Myocyte (in vitro differentiated cells): ENCODE measurements at places on chromosomes 16 and 17.

- no peak for DNase-seq
Measured at GRCh38 chr16:79750311-79750710, 149.8 kb upstream of the MAF start.

GRCh38 chr17:66537502-66537901 is 235.1 kb downstream of the PRKCA start:
- DNase-seq, result no peak

DNA sequence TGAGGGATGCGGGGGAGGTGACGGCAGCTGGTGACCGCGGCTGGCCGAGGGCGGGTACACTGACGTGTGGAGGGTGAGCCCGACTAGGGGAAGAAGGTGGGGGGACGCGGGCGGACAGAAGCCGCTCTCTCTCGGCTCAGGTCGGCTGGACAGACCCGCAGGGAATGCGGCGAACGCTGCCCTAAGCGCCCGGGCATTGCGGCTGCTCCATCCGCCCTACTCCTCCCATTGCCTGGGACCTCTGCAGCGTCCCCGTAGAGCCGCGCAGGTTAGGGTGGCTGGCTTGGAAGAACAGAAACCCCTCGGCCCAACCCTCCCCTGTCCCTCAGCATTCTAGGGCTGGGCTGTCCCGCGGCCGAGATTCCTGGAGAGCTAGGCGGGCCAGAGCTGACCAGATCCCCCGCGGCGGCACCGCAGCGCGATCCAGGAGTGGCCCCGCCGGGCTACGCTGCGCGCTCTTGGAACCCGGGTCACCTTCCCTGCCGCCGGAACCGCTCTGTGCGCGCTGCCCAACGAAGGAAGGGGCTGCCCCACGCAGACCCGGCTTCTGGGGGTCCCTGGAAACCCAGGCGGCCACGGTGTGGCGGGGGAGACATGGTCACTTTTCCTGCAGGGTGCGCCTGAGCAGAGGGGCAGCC is 3.0 kb downstream of the DLX4 start:
- DNase-seq, result peak; percentile 33

- peak; percentile 44 for DNase-seq
Measured at GRCh38 chr17:32927724-32928585, at the start of gene TMEM98. Gene TMEM98, plus strand, starts transcription at chr17:32928153. Its CDS starts 3,376 bp downstream, at chr17:32931529.

DNA sequence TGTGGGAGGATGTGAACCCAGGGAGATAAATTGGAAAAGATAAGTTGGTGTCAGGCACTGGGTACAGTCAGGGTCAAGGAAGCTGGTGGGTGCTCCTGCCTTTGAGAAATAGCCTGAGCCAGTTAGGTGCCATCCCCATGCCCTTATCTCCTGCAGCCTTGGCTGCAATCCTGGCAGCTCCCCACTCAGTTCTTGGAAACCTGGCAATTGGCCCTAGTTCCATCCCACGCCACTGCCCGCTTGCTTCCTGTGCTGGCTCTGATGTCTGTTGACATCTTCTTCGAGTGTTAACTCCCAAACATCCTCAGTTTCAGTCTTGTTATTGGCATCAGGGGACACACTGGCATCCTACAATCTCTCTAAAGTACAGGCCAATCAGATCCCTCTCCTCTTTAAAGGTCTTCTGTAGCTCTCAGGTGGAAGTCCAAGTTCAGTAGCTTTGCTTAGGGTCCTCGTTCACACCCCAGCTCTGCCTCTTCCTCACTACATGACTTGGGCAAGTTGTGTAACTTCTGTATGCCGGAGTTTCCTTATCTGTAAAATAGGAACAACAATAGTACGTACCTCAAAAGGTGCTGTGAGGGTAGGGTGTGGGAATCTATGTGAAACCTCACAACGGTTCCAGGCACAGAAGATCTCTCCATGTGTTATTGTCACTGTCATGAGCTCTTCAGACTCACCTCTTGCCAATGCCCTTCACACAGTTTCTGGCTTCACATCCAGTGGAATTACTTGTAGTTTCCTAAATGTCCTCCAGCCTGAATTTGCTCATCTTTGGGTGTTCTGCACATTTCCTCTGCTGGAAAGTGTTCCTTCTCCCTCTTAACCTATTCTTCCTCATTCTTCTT is 13.5 kb upstream of the PRKAR1A start:
- no peak for DNase-seq

- no peak for DNase-seq
Measured at GRCh38 chr16:1021553-1022160, 40.1 kb downstream of the SOX8 start.

DNA sequence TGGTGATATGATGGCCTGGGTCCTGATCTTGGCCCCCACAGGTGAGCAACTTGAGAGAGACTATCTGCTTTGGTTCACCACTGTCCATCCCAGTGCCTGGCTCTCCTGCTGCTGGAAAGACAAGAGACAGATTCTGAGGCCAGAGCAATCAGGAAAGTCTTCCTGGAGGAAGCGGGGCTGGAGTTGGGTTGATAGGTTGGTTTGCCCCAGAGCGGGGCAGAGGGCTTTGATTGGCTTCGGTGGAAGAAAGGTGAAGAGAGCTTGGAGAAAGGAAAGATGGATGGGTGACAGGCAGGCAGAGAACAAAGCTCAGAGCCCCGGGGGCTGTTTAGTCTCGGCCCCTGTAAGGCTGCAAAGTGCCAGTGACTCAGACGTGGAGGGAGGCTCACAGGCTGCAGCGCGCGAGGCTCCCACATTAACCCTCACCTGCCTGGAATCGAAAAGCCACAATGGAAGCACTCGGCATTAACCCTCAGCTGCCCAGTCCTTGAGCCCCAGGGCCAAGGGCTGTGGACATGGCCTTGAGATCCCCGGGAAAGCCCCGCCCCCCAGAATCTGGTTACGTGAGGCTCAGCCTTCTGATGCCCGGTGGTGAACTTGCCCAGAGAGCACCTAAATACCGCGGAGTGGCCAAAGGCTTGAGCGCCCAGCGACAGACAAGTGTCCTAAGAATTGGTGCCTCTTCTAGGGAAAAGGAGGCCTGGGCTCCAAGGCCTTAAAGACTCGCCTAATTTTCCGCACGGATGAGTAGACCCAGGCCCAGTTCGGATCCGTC is 996 bp upstream of the CPNE2 start:
- DNase-seq, result peak; percentile 14

DNA sequence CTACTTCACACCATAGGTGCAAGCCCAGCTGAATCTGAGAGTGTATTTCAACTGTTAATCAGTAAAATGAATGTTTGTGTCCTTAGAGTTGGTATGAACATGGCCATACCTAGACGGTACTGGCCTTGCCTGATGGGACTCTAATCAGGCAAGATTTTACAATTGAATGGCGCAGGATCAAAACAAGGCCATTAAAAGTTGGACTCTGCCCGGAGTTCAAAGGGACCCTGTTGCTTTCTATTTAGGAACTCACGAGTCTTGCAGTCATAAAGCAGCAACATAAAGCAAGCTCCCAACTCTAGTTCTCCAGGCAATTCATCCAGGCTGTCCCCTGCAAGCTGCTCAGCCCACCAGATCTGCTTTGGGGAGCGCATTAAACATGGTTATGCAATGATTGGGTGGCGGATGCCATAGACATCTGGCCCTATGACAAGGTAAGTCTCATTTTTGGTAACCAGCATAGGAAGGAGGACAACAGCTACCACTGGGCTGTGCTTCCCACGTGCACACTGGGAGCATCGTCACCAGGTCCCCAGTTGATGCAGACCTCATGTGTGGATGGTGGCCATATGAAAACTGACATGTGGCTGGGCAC is 8.8 kb downstream of the TMEM186 start:
- no peak for DNase-seq

- DNase-seq, result peak; percentile 58
Measured at GRCh38 chr17:47622180-47622549, 27.6 kb upstream of the KPNB1 start.

DNA sequence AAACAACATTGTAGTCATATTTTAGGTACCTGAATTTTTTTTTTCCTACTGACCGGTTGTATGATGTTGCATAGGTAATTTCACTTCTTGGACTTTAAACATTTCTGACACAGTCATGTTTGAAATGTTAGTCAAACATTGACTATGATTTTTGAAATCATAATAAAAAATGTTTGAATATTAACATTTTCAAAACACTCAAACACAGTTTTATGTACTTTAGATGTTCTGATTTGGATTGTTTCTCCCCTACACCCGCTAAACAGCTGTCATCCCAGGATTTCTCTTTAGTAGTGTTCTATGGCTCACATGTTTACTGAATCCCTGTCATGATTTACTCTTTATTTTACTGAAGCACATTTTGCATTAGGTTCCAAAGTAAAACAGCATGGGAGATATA is 102.9 kb upstream of the NPEPPS start:
- DNase-seq, result no peak

DNA sequence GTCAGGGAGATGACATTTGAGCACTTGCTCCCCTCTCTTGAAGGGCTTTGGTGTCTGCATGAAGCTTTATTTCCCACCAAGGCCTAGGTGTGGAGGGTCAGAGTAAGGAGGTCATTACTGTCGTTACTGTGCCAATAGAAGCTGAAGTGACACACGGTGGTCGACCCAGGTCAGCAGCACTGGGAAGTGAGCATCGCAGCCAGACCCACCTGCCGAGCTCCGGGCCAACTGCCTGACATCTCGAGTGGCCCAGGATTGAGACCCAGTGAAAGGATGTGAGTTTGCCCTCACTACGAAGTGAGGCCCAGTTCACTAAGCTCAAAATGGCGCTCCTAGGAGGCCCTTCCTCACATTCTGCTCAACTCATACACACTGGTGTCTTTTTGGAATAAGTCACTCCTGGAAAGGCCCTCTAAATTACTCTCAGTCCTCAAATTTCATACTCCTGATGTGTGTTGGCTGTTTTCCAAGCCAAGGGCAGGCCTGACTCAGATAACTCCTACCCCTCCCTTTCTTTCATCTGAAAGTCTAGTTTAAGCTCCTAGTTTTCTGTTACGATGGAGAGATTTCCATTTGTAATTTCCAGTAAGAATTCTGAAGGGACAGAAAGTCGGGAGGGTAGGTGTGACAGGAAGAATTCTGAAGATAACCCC is 200.4 kb downstream of the LGALS9B start:
- peak; percentile 86 for DNase-seq

GRCh38 chr16:86038926-86039310 is 140.0 kb downstream of the IRF8 start:
- no peak for DNase-seq
